ENCODE measurements at places on chromosomes 5 and 9. TPM values are rescaled to one million over a fixed set of nuclear protein-coding genes. Genes with fewer than 3 reads are reported as not detected.

ZBTB26 gene
- 6.0 TPM for total RNA-seq

TRPM3 gene
- total RNA-seq, result 3.1 TPM

NXNL2 gene
- total RNA-seq, result not detected

WDR5 gene
- total RNA-seq, result 29.5 TPM

FAM81B gene
- total RNA-seq, result not detected

DELE1 gene
- total RNA-seq, result 60.6 TPM

COL27A1 gene
- total RNA-seq, result 19.4 TPM

OR1L6 gene
- total RNA-seq, result not detected

PCDHGB1 gene
- total RNA-seq, result 0.66 TPM

PTRH1 gene
- 24.7 TPM for total RNA-seq

CDH9 gene
- total RNA-seq, result not detected

TMC1 gene
- 2.2 TPM for total RNA-seq

IL5 gene
- not detected for total RNA-seq

IRX1 gene
- total RNA-seq, result not detected

PCDHGA2 gene
- 1.1 TPM for total RNA-seq

CORO2A gene
- 0.40 TPM for total RNA-seq

PDCD1LG2 gene
- 16.1 TPM for total RNA-seq

LCNL1 gene
- total RNA-seq, result not detected

BTNL8 gene
- not detected for total RNA-seq

DMAC1 gene
- total RNA-seq, result 10.6 TPM

KLHL3 gene
- total RNA-seq, result 29.7 TPM

Measured in thoracic aorta endothelial cell (primary cell).